Sigmoid colon (tissue), 7 donors: ENCODE measurements at places on chromosomes 1 and 21.

DNA sequence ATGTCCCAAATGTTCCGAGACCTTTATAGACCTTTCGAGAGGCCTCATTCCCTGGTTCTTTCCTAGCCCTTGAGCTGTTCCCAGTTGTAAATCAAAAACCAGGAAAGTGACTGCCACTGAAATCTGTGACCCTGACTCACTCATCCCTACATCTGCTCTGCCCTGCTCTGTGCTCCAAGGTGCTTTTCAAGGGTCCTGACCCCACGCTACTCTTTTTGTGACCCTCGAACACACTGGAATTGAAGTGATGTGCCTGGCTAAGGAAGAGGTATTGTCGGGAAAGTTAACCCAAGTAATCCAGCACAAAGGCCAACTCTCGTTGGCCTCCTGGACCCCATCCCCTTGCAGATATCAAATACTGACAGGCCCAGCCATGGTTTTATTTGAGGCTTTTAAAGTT is 244.4 kb downstream of the HHAT start:
- no peaks in the 10 kb centered on the region for H3K36me3 ChIP-seq
- H3K4me1 ChIP-seq, result no peaks in the 10 kb centered on the region
- H3K27me3 ChIP-seq, result no peaks in the 10 kb centered on the region
- no peak for DNase-seq
- H3K4me3 ChIP-seq, result no peak overlapping the region
- H3K27ac ChIP-seq, result no peak overlapping the region

GRCh38 chr1:44045064-44045463 is 13.8 kb upstream of the SLC6A9 start:
- DNase-seq, result peak; percentile 37
- H3K4me3 ChIP-seq, result no peak overlapping the region
- peaks cover 20% of the 10 kb centered on the region for H3K4me1 ChIP-seq
- no peaks in the 10 kb centered on the region for H3K36me3 ChIP-seq
- H3K27me3 ChIP-seq, result no peaks in the 10 kb centered on the region

GRCh38 chr1:201756406-201756805 is 72.6 kb upstream of the IPO9 start:
- no peak for DNase-seq
- no peaks in the 10 kb centered on the region for H3K4me1 ChIP-seq
- no peaks in the 10 kb centered on the region for H3K27me3 ChIP-seq
- H3K27ac ChIP-seq, result no peak overlapping the region
- no peaks in the 10 kb centered on the region for H3K36me3 ChIP-seq

GRCh38 chr1:86303041-86303690 is 93.0 kb downstream of the ODF2L start:
- H3K36me3 ChIP-seq, result no peaks in the 10 kb centered on the region
- no peak overlapping the region for H3K4me3 ChIP-seq
- no peaks in the 10 kb centered on the region for H3K27me3 ChIP-seq
- H3K4me1 ChIP-seq, result no peaks in the 10 kb centered on the region
- no peak overlapping the region for H3K27ac ChIP-seq
- no peak for DNase-seq

GRCh38 chr1:223716302-223716862 is 4.0 kb downstream of the CAPN2 start:
- H3K27ac ChIP-seq, result peak overlapping the region; percentile 65
- no peaks in the 10 kb centered on the region for H3K27me3 ChIP-seq
- no peak overlapping the region for H3K4me3 ChIP-seq
- DNase-seq, result no peak
- peaks cover 39% of the 10 kb centered on the region for H3K36me3 ChIP-seq
- peaks cover 48% of the 10 kb centered on the region for H3K4me1 ChIP-seq

DNA sequence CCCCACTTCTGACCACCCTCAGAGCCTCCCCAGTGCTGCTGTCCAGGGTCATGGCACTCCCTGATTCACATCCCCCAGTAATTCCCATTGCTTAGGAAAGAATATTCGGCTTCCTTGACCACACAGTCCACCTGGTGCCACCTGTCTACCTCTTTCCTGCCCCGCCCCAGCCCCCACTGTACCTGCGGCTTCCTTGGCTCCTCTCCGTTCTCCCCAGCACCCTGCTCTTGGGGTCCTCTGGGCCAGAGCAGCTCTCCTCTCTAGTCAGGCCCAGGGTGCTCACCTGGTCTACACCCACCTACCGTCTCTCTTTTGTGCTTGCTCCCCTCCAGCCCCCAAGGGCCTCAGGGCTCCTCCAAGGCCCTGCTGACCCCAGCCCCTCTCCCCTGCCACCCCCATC is 142.6 kb downstream of the PEX14 start:
- H3K27ac ChIP-seq, result no peak overlapping the region
- no peaks in the 10 kb centered on the region for H3K4me1 ChIP-seq
- no peaks in the 10 kb centered on the region for H3K27me3 ChIP-seq
- no peak overlapping the region for H3K4me3 ChIP-seq
- no peaks in the 10 kb centered on the region for H3K36me3 ChIP-seq

DNA sequence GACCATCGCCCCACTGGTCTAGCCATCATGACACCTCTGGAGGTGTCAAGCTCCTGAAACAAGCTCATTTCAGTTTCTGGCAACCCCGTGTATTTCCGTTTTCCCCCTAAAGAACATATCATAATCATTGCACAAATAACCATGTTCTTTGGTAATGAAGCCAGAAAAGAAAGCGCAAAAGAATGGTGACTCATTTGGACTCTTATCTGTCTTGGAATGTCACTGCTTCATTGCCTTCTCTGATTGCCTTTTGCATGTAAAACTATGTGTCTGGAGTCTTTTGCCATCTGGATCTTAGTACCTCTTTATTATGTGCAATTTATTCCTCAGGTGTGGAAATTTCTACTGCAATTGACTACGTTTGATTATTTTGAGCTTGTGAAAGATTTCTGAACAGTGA is 110.5 kb downstream of the COLGALT2 start:
- no peaks in the 10 kb centered on the region for H3K4me1 ChIP-seq
- H3K36me3 ChIP-seq, result peaks cover 19% of the 10 kb centered on the region

GRCh38 chr1:27143401-27143800 is 11.5 kb downstream of the SLC9A1 start:
- DNase-seq, result no peak
- H3K27me3 ChIP-seq, result no peaks in the 10 kb centered on the region
- H3K4me3 ChIP-seq, result no peak overlapping the region
- no peaks in the 10 kb centered on the region for H3K36me3 ChIP-seq
- H3K4me1 ChIP-seq, result peaks cover 69% of the 10 kb centered on the region
- peak overlapping the region; percentile 85 for H3K27ac ChIP-seq

- no peaks in the 10 kb centered on the region for H3K4me1 ChIP-seq
- no peaks in the 10 kb centered on the region for H3K27me3 ChIP-seq
- H3K36me3 ChIP-seq, result no peaks in the 10 kb centered on the region
- no peak overlapping the region for H3K27ac ChIP-seq
These were observed 64.4 kb upstream of the NEK2 start for GRCh38 chr1:211739671-211740411.

- H3K4me3 ChIP-seq, result no peak overlapping the region
- DNase-seq, result no peak
- peaks cover 8% of the 10 kb centered on the region for H3K4me1 ChIP-seq
- no peaks in the 10 kb centered on the region for H3K27me3 ChIP-seq
These were observed 10.8 kb upstream of the SH3D21 start for GRCh38 chr1:36295390-36295789.

DNA sequence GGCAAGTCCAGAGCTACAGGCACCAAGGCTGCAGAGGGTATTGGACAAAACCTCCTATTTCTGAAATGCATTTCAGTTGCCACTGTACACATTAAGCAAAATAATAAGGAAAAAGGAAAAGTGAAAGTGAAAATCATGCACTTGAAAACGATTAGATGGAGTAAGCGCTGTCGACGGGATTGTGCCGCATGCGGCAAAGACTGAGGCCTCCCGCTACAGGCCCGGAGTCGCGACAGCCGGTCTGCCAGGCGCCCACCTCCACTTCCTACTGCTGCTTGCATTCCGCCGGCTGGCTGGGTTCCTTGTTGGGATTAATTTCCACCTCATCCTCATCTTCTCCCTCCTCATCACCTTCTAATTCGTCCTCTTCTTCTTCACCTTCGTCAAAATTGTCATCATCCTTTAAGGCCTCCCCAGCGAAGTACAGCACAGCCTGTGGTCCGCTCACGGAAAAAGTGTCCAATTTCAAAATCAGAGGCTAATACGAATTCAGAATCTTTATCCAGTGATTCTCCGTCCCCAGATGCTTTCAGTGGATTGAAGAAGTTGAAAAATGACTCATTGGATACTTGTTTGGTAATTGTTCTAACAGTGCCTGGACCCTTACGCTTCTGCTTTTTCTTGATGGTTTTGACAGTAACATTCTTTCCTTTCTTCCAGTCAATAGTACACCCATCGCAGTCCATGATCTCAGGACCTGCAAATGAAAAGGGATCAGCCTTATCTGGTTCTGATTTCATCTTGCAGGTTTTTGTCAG is 38.0 kb downstream of the CD58 start:
- no peak for DNase-seq
- H3K27me3 ChIP-seq, result no peaks in the 10 kb centered on the region
- H3K4me1 ChIP-seq, result no peaks in the 10 kb centered on the region

DNA sequence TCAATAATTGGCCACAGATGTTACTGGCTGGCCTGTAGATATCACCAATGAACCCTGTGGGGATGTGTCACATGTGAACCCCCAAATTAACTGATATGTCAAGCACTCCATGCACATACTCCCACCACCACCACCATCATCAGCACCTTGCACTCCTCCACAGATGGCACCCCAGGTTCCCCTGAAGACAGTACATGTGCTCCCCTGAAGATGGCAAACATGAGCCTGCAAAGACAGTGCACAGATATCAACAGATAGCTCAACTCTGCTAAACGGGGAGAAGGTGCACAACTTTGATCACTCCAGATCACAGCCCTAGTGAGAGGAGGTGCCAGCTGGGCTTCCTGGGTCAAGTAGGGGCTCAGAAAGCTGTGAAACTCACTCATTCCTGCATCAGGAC is 74.4 kb downstream of the CLCA4 start:
- no peak overlapping the region for H3K4me3 ChIP-seq
- no peak overlapping the region for H3K27ac ChIP-seq
- H3K4me1 ChIP-seq, result no peaks in the 10 kb centered on the region
- no peaks in the 10 kb centered on the region for H3K36me3 ChIP-seq

DNA sequence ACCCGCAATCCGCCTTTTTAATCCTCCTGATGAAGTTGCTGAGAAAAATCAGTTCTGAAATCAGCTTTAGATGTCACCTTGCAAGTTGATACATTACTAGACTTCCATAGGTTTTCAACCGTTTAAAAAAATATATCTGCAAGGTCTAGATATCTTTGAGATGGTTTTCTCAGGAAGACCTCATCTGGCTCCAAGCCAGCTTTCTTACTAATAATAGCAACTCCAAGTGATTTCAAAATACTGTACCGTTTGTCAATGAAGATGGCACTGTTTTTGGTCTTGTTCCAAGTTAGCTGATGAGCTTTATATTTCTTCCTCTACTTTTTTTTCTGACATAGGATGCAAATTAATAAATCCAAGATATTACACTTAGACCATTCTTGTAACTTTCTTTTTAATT is 40.3 kb downstream of the LRRC8C start:
- no peaks in the 10 kb centered on the region for H3K27me3 ChIP-seq
- no peak for DNase-seq
- no peaks in the 10 kb centered on the region for H3K4me1 ChIP-seq
- H3K27ac ChIP-seq, result no peak overlapping the region
- H3K36me3 ChIP-seq, result no peaks in the 10 kb centered on the region

DNA sequence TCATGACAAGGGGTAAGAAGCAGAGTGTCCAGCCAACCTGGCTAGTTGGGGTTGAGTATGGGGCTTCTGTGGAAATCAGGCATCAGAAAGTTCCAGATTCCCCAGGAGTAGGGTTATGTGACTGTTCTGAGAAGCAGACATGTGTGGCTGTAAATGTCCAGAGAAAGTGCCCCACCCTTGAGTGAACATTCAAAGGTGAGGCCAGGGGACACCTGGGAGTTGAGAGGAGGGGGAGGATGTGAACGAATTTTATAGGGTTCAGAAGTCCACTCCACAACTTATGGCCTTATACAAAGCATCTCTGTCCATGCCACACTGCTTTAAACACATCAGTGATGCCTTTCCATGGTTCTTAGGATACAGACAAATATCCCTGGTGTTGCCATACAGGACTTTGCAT is 133.3 kb downstream of the IGSF21 start:
- H3K36me3 ChIP-seq, result no peaks in the 10 kb centered on the region
- H3K4me3 ChIP-seq, result no peak overlapping the region
- no peaks in the 10 kb centered on the region for H3K4me1 ChIP-seq

DNA sequence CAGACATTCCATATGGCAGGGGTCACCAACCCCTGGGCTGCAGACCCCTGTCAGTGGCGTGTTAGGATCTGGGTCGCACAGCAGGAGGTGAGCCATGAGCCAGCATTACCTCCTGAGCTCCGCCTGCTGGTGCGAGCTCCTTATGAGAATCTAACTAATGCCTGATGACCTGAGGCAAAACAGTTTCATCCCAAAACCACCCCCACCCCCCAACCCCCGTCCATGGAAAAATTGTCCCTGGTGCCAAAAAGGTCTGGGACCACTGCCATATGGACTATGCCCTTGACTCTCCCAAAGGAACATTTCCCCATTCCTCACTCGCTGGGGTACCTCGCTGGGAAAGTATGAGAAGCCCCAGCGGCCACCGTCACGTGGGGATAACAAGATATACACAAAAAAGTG is 6.4 kb upstream of the CPT2 start:
- DNase-seq, result peak; percentile 51
- no peak overlapping the region for H3K4me3 ChIP-seq
- peaks cover under 1% of the 10 kb centered on the region for H3K4me1 ChIP-seq
- H3K27ac ChIP-seq, result no peak overlapping the region
- H3K27me3 ChIP-seq, result no peaks in the 10 kb centered on the region
- no peaks in the 10 kb centered on the region for H3K36me3 ChIP-seq

DNA sequence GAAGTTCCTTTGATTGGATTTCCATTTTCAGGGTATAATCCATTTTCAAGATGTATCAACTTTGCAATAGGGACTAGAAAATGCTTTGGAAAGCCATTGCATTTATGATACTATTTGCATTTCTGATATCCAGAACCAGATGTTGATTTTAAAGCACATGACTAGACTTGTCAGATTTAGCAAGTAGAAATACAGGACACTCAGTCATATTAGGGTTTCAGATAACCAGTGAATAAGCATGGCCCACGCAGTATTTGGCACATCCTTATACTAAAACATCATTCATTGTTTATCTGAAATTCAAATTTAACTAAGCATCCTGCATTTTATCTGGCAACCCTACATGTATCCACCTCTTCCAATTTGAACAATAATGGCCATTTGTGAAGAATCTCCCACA is 113.3 kb upstream of the DPT start:
- DNase-seq, result no peak
- H3K4me1 ChIP-seq, result no peaks in the 10 kb centered on the region
- no peaks in the 10 kb centered on the region for H3K27me3 ChIP-seq
- no peak overlapping the region for H3K27ac ChIP-seq
- no peak overlapping the region for H3K4me3 ChIP-seq

GRCh38 chr1:29390075-29390474 is 153.8 kb downstream of the PTPRU start:
- DNase-seq, result no peak
- H3K4me1 ChIP-seq, result no peaks in the 10 kb centered on the region
- H3K27ac ChIP-seq, result no peak overlapping the region
- H3K27me3 ChIP-seq, result no peaks in the 10 kb centered on the region
- H3K4me3 ChIP-seq, result no peak overlapping the region
